Thoracic aorta (tissue), 2 donors: ENCODE measurements at places on chromosomes 7 and 10. TPM values are rescaled to one million over a fixed set of nuclear protein-coding genes. Genes with fewer than 3 reads are reported as not detected.

DNA sequence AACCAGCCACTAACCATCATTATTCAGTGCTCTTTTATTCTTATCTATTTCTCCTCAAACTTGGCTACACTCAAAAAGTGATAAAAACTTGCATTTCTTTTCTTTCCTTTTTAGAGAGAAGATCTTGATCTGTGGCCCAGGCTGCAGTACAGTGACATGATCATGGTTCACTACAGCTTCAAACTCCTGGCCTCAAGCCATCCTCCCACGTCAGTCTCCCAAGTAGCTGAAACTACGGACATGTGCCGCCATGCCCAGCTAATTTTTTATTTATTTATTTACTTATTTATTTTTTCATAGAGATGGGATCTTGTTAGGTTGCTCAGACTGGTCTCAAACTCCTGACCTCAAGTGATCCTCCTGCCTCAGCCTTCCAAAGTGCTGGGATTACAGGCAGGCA, 24.6 kb upstream of the TMEM248 start:
- DNase-seq = no peak

DNA sequence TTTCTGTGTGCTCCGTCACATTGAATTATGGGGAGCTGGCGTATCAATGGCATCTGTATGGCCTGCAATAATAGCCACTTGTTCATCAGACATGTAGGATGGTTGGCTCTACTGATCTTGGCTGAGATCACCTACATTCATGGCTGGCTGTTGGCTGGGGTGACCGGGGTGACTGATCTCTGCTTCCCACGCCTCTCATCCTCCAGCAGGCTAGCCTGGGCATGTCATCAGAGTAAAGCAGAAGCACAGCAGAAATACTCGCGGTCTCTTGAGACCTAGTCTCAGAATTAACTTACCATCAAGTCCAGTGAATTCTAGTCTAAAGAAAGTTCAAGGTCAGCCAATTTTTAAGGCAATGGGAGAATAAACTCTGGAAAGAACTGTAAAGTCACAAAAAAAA, 257.7 kb upstream of the GLI3 start:
- no peak for DNase-seq

GRCh38 chr7:143322760-143323633, 7.1 kb downstream of the CLCN1 start:
- DNase-seq = no peak

Gene HOXA13
- total RNA-seq = not detected

Gene EBLN1
- not detected for total RNA-seq

Gene PTF1A
- total RNA-seq = not detected

Gene GIMAP6
- total RNA-seq = 20.3 TPM

Gene PDZD7
- total RNA-seq = 0.14 TPM

Gene VWDE
- total RNA-seq = not detected
